ENCODE measurements at places on chromosomes 12 and 14. TPM values are rescaled to one million over a fixed set of nuclear protein-coding genes. Genes with fewer than 3 reads are reported as not detected.

The SLC38A6 gene
- total RNA-seq = 9.7 TPM

The PRR4 gene
- 1.2 TPM for total RNA-seq

The CISTR gene
- total RNA-seq = not detected

The TOMM20L gene
- total RNA-seq = not detected

The KRT73 gene
- total RNA-seq = not detected

The CCDC184 gene
- total RNA-seq = 0.60 TPM

The FAM181A gene
- total RNA-seq = not detected

The OR6C75 gene
- not detected for total RNA-seq

The DCN gene
- total RNA-seq = 54.3 TPM

The PARPBP gene
- total RNA-seq = 11.8 TPM

The PTMS gene
- total RNA-seq = 542 TPM

The KCNA5 gene
- total RNA-seq = not detected

The GYS2 gene
- total RNA-seq = not detected

The JPH4 gene
- total RNA-seq = not detected

The WBP11 gene
- 57.8 TPM for total RNA-seq

The UNC79 gene
- total RNA-seq = not detected

The EXOC3L4 gene
- not detected for total RNA-seq

The SERPINA1 gene
- total RNA-seq = not detected

The SLC25A47 gene
- total RNA-seq = not detected

The TRIM9 gene
- total RNA-seq = not detected

The HVCN1 gene
- 0.09 TPM for total RNA-seq

The CLEC7A gene
- not detected for total RNA-seq

The TXNDC16 gene
- 1.9 TPM for total RNA-seq

The GNG2 gene
- 6.3 TPM for total RNA-seq

The CRIP2 gene
- 22.2 TPM for total RNA-seq

The USP44 gene
- total RNA-seq = not detected

The REM2 gene
- 0.09 TPM for total RNA-seq

The TDG gene
- 15.5 TPM for total RNA-seq

The NKX2-8 gene
- not detected for total RNA-seq

The MYF6 gene
- total RNA-seq = not detected

The COX8C gene
- not detected for total RNA-seq

The LIN7A gene
- 16.5 TPM for total RNA-seq

The WDR20 gene
- 28.9 TPM for total RNA-seq

The ASPG gene
- total RNA-seq = not detected

The BEST3 gene
- total RNA-seq = not detected

The ZFHX2 gene
- 2.5 TPM for total RNA-seq

The SPIC gene
- total RNA-seq = not detected

The ENDOU gene
- total RNA-seq = not detected

The CRIP1 gene
- total RNA-seq = 51.7 TPM

The PIK3C2G gene
- total RNA-seq = not detected

The KLC1 gene
- 189 TPM for total RNA-seq

The B4GALNT1 gene
- total RNA-seq = 3.1 TPM

The OXA1L gene
- total RNA-seq = 108 TPM

The PMEL gene
- total RNA-seq = not detected

The PZP gene
- not detected for total RNA-seq

The STON2 gene
- not detected for total RNA-seq

The KCNMB4 gene
- total RNA-seq = 0.22 TPM

The CLEC1B gene
- not detected for total RNA-seq
